Esophagus (tissue), 2 donors: ENCODE measurements at places on chromosomes 5 and 9. TPM values are rescaled to one million over a fixed set of nuclear protein-coding genes. Genes with fewer than 3 reads are reported as not detected.

HMCN2 gene
- 4.1 TPM for polyA plus RNA-seq

SPATA31C1 gene
- polyA plus RNA-seq = not detected

SLC4A9 gene
- 0.20 TPM for polyA plus RNA-seq

GRM6 gene
- not detected for polyA plus RNA-seq

SNCAIP gene
- 1.2 TPM for polyA plus RNA-seq
